ENCODE measurements at places on chromosomes 16 and 17.

GRCh38 chr17:9820448-9820847, 1.4 kb downstream of the GSG1L2 start:
- no peak for DNase-seq
- H3K4me1 ChIP-seq = no peaks in the 10 kb centered on the region
- no peak overlapping the region for H3K4me3 ChIP-seq
- no peak overlapping the region for H3K27ac ChIP-seq

GRCh38 chr17:80904036-80904753, 87.4 kb upstream of the CHMP6 start:
- no peak for DNase-seq
- no peak overlapping the region for H3K27ac ChIP-seq
- no peaks in the 10 kb centered on the region for H3K36me3 ChIP-seq
- peaks cover 10% of the 10 kb centered on the region for H3K4me1 ChIP-seq
- H3K27me3 ChIP-seq = no peaks in the 10 kb centered on the region
- no peak overlapping the region for H3K4me3 ChIP-seq

DNA sequence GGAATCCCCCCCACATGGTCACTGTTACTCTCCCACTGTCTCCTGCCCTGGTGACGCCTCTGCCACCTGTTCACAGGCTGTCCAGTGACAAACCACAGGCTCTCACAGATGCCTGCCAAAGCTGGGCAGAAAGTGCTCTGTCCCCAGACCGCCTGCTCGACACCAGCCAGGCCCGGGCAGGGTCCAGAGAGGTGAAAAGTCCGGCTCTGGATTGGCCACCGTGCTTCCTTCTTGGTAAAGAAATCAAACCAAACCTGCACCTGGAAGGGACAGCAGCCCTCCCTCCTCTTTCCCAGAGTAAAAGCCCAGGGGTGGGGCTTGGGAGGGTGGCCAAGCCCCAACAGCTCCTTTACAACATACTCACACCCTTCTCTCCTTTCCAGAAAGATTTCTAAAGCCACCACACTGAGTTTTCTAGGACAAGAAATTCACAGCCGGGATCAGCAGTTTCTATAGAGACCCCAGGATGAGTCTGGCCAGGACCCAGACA, 6.2 kb downstream of the PCGF2 start:
- peaks cover 11% of the 10 kb centered on the region for H3K36me3 ChIP-seq
- H3K27me3 ChIP-seq = no peaks in the 10 kb centered on the region
- H3K27ac ChIP-seq = peak overlapping the region; percentile 50
- H3K4me3 ChIP-seq = no peak overlapping the region

DNA sequence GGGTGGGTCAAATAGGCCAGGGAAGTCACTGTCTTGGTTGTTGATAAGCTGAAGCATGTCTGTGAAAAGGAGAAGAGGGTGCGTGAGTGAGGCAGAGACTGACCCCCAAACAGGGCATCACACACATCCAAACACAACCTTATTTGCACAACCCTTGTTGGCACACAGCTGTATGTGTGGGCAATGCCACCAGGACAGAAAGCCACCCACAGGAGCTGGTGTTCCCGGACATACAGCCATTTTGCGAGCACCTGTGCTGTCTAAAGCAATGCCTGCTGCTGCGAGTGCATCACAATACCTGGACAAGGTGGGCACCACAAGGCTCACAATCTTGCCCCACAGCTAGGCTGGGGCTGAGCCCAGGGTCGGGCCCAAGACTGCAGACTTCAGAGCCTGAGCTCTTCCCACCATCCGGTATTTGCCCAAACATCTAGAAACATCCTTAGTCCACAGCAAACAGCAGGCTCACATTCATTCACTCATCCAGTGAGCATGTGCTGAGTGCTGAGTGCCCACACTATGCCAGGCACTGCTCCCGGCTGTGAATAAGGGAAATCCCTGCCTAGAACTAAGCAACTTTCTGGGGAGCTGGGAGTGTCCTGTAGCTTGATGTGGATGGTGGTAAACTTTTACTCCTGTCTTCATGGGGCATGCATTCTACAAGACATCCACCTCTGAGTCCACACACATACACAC, 16.2 kb downstream of the SREBF1 start:
- no peaks in the 10 kb centered on the region for H3K27me3 ChIP-seq
- H3K36me3 ChIP-seq = peaks cover 14% of the 10 kb centered on the region
- H3K4me1 ChIP-seq = peaks cover 52% of the 10 kb centered on the region
- no peak overlapping the region for H3K27ac ChIP-seq

- no peaks in the 10 kb centered on the region for H3K27me3 ChIP-seq
- no peak for DNase-seq
- no peak overlapping the region for H3K4me3 ChIP-seq
- no peaks in the 10 kb centered on the region for H3K4me1 ChIP-seq
Measured at GRCh38 chr16:57021757-57022156, 32.4 kb downstream of the NLRC5 start.

GRCh38 chr17:2894782-2895181, 98.5 kb downstream of the RAP1GAP2 start:
- H3K36me3 ChIP-seq = no peaks in the 10 kb centered on the region
- H3K4me3 ChIP-seq = no peak overlapping the region
- H3K4me1 ChIP-seq = peaks cover 5% of the 10 kb centered on the region
- no peak overlapping the region for H3K27ac ChIP-seq

- H3K27ac ChIP-seq = no peak overlapping the region
- no peak for DNase-seq
- H3K36me3 ChIP-seq = no peaks in the 10 kb centered on the region
- H3K27me3 ChIP-seq = no peaks in the 10 kb centered on the region
- H3K4me3 ChIP-seq = no peak overlapping the region
Measured at GRCh38 chr16:53988136-53988535, 284.2 kb downstream of the FTO start.

DNA sequence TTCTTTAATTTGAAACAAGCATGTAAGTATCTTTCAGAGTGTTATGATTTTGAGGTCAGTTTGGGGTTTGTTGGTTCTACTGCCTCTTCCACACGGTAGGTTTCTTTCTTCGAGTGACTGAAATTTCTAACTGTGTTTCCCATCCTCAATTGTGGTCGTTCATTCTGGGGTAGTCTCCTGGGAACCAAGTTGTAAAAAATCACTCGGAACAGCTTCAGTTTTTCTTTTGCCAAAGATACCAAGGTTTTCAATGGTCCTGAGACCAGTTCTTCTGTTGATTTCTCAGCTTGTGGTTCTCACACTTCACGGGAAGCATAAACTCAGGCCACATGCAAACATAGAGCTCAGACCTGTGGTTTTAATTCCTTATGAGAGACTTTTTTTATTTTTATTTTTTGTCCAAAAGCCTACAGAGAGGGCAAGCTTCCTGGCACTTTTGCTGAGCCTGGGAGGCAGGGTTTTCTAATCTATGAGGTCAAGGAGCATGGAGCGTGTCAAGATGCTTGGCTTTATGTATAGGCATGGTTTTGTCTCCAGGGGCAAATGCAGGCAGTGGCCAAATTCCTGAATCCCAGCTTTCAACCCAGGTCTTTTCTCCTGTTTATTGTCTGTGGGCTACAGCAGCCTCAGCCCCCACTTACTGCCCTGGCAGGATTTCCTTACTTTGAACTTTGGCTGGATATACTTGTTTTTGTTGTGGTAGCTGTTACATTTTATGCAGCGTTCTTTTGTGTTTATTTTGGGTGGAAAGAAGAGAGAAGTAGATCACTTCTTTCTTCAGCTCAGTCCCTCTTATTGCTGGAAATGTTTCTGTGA, 32.9 kb downstream of the HS3ST3A1 start:
- peaks cover 25% of the 10 kb centered on the region for H3K4me1 ChIP-seq
- peaks cover 8% of the 10 kb centered on the region for H3K36me3 ChIP-seq
- DNase-seq = peak; percentile 64
- H3K4me3 ChIP-seq = peak overlapping the region; percentile 13
- H3K27me3 ChIP-seq = no peaks in the 10 kb centered on the region
- H3K27ac ChIP-seq = peak overlapping the region; percentile 42
